Suprapubic skin (tissue), 4 donors: ENCODE measurements at places on chromosomes 5 and 9. TPM values are rescaled to one million over a fixed set of nuclear protein-coding genes. Genes with fewer than 3 reads are reported as not detected.

- no peak for DNase-seq
These were observed 196.6 kb downstream of the SNCAIP start for GRCh38 chr5:122508623-122509022.

The SGTB gene
- total RNA-seq: 6.3 TPM

DNA sequence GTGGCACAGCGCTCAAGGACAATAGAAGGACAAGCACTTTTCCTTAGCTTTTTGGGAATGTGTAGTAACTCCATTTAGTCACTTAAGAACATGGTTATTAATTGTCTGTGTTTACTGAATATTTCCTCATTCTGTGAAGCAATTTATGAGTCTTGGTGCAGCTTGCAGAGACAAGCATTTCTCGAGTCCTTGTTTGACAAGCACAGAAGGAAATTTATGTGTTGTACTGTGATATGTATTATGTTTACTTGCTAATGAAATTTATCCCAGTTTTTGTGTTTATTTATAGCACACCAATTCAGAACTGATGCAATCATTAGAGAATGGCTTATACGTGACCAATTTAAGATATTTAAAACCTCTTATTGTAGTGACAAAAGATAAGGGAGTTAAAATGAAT lies 168.6 kb downstream of the PRELID2 start:
- no peak for DNase-seq

DNA sequence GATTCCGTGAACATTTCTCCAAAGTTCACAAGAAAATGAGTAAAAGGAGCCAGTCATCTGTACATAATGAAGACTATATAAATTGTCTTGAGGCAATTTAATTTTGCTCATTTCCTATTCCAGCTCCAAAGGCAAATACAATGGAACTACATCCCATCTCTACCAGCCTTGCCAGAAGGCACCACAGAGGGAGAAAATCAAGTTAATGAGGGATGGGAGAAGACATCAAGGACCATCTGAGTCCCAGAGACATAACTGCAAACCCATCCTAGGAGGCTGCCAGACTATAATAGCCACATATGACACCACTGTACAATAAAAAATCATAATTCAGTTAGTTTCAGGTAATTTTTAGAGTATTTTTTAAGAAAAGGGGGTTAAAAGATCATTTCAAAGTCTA lies 136.3 kb upstream of the RGMB start:
- no peak for DNase-seq

The IL7R gene
- total RNA-seq: 7.1 TPM

DNA sequence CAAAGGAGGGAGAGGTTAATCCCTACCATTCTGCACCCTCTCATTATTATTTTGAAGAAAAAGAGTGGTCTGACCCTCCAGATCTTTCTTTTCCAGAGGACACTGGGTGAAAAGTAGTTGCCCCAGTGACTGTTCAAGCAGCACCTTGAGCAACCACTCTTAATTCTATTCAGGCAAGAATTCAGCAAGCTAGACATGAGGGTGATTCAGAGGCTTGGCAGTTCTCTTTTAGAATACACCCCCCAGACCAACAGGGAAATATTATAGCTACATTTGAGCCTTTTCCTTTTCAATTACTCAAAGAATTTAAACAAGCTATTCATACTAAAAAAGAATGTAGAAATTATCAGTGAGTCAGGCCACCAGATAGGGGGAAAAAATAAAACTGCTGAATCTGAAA lies 178.3 kb downstream of the MRPS30 start:
- DNase-seq: no peak

- DNase-seq: no peak
These were observed 654 bp upstream of the TUT7 start for GRCh38 chr9:86354818-86355309.

GRCh38 chr5:45089870-45090269 lies 281.1 kb downstream of the MRPS30 start:
- no peak for DNase-seq

DNA sequence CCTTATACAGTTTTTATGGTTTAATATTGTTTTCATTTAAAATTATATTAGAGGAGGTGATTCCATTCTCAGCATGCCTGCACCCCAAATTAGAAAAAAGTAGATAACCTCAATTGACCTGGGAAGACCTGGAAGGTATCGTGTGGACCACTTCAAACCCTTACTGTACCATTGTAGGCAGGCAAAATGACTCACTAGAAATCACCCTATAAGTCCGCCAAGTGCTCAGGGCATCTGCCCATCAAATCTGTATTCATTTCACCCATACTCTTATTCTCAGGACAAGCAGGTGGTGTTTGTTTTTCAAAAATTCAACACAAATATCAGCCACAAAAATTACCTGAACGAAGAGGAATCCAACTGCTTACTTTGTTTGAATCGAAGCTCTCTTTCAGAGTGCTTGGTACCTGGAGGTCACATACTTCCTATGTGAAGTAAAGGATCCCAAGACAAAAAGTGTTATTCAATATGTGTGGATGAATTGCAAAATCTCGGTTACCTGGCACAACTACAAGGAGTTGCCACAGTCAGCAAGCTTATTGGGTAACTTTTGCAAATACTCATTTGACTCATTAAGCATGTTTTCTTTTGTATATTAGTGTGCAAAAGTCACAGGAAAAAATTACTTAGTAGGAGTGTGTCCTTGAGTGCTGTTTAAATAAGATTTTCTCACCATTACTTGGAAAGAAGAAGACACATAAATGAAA lies 216.2 kb downstream of the ENC1 start:
- DNase-seq: no peak

The PDE8B gene
- total RNA-seq: 1.5 TPM

DNA sequence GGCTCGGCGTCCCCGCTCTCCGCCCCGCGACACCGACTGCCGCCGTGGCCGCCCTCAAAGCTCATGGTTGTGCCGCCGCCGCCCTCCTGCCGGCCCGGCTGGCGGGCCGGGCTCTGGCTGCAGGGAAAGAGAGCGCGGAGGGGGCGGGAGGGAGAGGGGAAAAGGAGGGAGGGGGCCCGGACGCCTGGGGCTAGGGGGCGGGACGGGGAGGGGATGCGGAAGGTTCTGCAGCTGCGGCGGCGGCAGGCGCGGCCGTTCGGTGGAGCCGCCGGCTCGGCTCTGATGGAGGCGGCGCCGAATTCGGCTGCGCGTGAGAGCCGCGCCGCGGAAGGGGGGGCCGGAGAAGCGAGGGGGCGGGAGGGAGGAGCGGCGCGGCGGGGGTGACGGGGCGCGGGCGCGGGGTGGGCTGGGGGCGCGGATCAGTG lies at the start of gene MARCHF11:
Gene MARCHF11, minus strand, starts transcription at position 281 of the 425 bp plus-strand sequence. Its CDS starts 216 bp downstream, at position 65.
- DNase-seq: no peak

The ANKRD34B gene
- total RNA-seq: not detected

The PHPT1 gene
- total RNA-seq: 41.9 TPM

The SLC36A3 gene
- not detected for total RNA-seq

The BTNL8 gene
- 0.51 TPM for total RNA-seq

DNA sequence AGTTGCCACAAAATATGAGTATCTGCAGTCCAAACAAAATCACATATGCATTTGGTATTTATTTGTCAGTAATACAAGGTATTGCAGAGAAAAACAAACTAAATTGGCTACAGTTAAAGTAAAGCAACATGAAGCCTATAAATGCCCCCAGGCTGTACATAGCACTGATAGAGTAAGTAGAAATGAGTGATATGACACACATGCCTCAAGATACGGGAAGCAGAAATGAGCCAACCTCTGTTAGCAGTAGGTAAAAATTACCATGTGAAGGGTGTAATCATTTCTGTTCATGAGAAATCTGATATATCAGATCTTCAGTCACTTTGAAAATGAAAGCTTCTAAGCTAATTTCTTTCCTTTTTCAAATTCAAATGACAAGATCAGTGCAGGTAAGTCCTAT lies 131.1 kb downstream of the CHSY3 start:
- no peak for DNase-seq

- DNase-seq: no peak
These were observed 1086.5 kb downstream of the EFNA5 start for GRCh38 chr5:106584268-106584667.

- no peak for DNase-seq
These were observed 17.6 kb downstream of the RASGRF2 start for GRCh38 chr5:80977764-80978163.

DNA sequence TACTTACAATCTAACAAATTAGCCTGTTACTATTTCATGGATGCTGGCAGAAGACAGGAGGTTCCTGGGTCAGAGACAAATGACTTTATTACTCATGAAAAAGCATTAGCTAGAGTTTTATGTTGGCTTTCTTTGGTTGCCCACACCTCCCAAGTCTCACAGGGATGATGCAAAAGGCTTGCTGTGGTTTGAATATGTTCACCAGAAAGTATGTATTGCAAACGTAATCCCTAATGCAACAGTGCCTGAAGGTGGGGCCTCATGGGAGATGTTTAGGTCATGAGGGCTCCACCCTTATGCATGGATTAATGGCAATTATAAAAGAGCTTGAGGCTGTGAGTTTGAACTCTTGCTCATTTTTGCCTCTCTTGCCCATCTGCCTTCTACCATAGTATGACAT lies 28.5 kb downstream of the DPYSL3 start:
- no peak for DNase-seq

- no peak for DNase-seq
These were observed 69.2 kb downstream of the MPDZ start for GRCh38 chr9:13210306-13210705.

- no peak for DNase-seq
These were observed 59.2 kb downstream of the AP3B1 start for GRCh38 chr5:78235289-78235688.

DNA sequence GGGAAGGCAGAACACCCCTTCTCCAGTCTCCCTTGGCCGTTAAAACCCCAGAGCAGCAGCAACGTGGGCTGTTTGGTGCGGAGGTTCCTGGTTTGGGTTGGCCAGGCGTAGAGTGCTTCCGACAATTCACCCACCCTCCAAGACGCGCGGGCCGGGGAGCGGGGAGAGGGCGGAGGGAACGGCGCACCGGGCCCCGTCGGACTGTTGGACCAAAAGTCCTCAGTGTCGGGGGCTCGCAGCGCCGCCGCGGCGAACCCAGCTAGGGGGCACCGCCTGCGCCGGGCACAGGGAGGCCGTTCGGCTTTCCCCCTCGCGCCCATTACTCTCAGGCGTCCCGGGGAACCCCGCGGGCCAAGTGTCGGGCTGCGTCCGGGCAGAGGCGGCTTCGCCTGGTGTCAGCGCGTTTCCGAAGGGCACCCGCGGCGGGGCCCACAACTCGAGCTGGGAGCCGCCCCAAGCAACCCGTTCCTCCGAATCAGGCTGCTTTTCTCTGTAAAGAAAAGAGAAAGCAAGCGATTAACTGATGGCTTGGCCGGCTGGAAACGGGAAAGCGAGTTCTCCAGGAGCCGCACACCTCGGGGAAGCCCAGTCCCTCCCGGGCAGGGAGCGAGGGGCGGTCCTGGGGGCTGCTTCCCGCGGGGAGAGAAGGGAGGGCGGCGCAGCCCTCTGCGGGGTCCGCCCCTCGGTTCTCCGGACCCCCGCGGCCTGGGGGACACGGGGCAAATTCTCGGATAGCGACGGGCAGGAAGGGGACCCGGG lies 145.5 kb downstream of the ERCC6L2 start:
- DNase-seq: no peak

The ERAP2 gene
- total RNA-seq: 14.0 TPM

DNA sequence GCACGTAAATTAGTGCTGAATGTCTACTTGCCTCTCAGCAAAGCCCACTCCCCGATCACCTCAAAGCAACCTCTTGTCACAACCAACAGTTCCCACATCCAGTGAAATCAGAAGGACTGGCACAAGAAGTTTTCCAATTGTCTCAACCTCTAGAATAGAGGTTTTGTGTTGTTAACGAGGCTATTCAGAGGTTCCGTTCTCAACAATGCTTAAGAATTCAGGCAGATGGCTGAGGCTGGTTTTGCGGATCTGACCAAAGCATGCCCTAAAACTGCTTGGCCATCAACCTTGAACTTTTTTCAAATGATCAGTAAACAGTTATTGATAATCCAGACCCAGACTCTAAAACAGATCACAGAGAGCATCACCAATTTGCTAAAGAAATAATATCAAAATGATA lies 52.9 kb downstream of the MAPKAP1 start:
- DNase-seq: no peak
